Keratinocyte (primary cell): ENCODE measurements at places on chromosomes 6 and 20.

DNA sequence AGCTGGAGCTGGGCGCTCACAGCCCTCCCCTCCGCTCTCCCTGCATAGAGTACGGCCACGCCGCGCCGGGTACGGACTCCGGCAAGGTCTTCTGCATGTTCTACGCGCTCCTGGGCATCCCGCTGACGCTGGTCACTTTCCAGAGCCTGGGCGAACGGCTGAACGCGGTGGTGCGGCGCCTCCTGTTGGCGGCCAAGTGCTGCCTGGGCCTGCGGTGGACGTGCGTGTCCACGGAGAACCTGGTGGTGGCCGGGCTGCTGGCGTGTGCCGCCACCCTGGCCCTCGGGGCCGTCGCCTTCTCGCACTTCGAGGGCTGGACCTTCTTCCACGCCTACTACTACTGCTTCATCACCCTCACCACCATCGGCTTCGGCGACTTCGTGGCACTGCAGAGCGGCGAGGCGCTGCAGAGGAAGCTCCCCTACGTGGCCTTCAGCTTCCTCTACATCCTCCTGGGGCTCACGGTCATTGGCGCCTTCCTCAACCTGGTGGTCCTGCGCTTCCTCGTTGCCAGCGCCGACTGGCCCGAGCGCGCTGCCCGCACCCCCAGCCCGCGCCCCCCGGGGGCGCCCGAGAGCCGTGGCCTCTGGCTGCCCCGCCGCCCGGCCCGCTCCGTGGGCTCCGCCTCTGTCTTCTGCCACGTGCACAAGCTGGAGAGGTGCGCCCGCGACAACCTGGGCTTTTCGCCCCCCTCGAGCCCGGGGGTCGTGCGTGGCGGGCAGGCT lies 4.6 kb downstream of the KCNK15 start:
- no peaks in the 10 kb centered on the region for H3K36me3 ChIP-seq
- H3K27me3 ChIP-seq: peaks cover 64% of the 10 kb centered on the region
- H3K27ac ChIP-seq: no peak overlapping the region
- peaks cover 8% of the 10 kb centered on the region for H3K4me1 ChIP-seq
- no peak overlapping the region for H3K4me3 ChIP-seq

- DNase-seq: no peak
- no peaks in the 10 kb centered on the region for H3K27me3 ChIP-seq
- H3K27ac ChIP-seq: peak overlapping the region; percentile 80
- H3K4me3 ChIP-seq: peak overlapping the region; percentile 24
Observed at GRCh38 chr6:156780962-156781853, 4.0 kb downstream of the ARID1B start.

DNA sequence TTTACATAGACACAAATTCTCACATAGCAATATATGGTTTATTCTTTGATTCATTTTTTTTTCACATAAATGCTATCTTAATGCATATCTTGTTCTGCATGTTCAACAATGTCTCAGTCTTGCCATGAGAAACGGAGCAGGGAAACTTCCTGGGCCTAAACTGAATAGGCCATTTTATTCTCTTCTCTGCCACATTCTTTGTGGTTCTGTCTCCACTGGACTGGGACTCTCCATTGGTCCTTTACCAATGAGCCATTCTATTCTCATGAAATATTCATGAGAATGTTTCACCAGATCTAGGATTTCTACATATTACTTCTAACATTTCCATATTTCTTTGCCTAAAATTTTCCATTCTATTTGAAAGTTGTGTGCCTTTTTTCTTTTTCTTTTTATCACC lies 42.8 kb downstream of the LAMA2 start:
- DNase-seq: no peak
- no peaks in the 10 kb centered on the region for H3K4me1 ChIP-seq
- H3K4me3 ChIP-seq: no peak overlapping the region
- H3K27ac ChIP-seq: no peak overlapping the region

- H3K27ac ChIP-seq: no peak overlapping the region
- H3K4me1 ChIP-seq: peaks cover 22% of the 10 kb centered on the region
- no peaks in the 10 kb centered on the region for H3K27me3 ChIP-seq
- H3K4me3 ChIP-seq: no peak overlapping the region
Observed at GRCh38 chr6:39453241-39453640, 130.7 kb upstream of the KCNK16 start.

DNA sequence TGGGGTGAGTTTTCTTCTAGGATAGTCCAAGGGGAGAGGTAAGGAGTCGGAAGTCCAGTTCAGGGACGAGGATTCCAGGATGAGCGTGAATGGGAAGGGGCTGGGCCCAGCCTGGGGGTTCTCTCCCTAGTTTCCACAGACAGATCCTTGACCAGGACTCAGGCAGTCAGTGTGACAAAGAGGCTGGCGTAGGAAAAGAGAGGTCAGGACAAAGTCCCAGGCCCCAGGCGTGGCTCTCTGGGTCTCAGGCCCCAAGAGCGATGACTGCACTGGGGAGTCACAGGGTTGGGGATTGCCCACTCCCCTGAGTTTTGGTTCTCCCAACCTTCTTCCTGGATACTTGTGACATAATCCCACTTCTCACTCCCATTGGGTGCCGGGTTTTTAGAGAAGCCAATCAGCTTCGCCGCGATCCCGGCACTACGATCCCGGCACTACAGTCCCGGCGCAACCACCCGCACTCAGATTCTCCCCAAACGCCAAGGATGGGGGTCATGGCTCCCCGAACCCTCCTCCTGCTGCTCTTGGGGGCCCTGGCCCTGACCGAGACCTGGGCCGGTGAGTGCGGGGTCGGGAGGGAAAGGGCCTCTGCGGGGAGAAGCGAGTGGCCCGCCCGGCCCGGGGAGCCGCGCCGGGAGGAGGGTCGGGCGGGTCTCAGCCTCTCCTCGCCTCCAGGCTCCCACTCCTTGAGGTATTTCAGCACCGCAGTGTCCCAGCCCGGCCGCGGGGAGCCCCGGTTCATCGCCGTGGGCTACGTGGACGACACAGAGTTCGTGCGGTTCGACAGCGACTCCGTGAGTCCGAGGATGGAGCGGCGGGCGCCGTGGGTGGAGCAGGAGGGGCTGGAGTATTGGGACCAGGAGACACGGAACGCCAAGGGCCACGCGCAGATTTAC lies 46.2 kb upstream of the TRIM26 start:
- peaks cover 1% of the 10 kb centered on the region for H3K36me3 ChIP-seq
- peak overlapping the region; percentile 71 for H3K4me3 ChIP-seq
- peaks cover 14% of the 10 kb centered on the region for H3K4me1 ChIP-seq
- DNase-seq: peak; percentile 30
- H3K27me3 ChIP-seq: peaks cover 21% of the 10 kb centered on the region
- no peak overlapping the region for H3K27ac ChIP-seq

GRCh38 chr20:62507323-62507722 lies 31.5 kb upstream of the GATA5 start:
- no peak overlapping the region for H3K27ac ChIP-seq
- no peak for DNase-seq
- no peaks in the 10 kb centered on the region for H3K36me3 ChIP-seq

- H3K4me3 ChIP-seq: no peak overlapping the region
- H3K27ac ChIP-seq: no peak overlapping the region
- H3K4me1 ChIP-seq: peaks cover 4% of the 10 kb centered on the region
- H3K27me3 ChIP-seq: no peaks in the 10 kb centered on the region
- no peak for DNase-seq
Observed at GRCh38 chr6:83053678-83054077, 12.0 kb downstream of the UBE3D start.

- H3K4me3 ChIP-seq: no peak overlapping the region
- DNase-seq: no peak
- no peaks in the 10 kb centered on the region for H3K27me3 ChIP-seq
- no peaks in the 10 kb centered on the region for H3K36me3 ChIP-seq
Observed at GRCh38 chr6:98308564-98308963, 525.8 kb upstream of the POU3F2 start.

GRCh38 chr6:11209906-11210305 lies 22.6 kb downstream of the NEDD9 start:
- DNase-seq: no peak
- no peaks in the 10 kb centered on the region for H3K36me3 ChIP-seq
- peak overlapping the region; percentile 50 for H3K27ac ChIP-seq
- no peaks in the 10 kb centered on the region for H3K27me3 ChIP-seq

- H3K27ac ChIP-seq: no peak overlapping the region
- no peak overlapping the region for H3K4me3 ChIP-seq
- no peaks in the 10 kb centered on the region for H3K36me3 ChIP-seq
- DNase-seq: no peak
- no peaks in the 10 kb centered on the region for H3K4me1 ChIP-seq
Observed at GRCh38 chr6:167678102-167679101, 148.3 kb upstream of the AFDN start.

GRCh38 chr6:119259027-119259426 lies 90.5 kb downstream of the MAN1A1 start:
- H3K27ac ChIP-seq: no peak overlapping the region
- H3K4me1 ChIP-seq: peaks cover 9% of the 10 kb centered on the region
- H3K36me3 ChIP-seq: no peaks in the 10 kb centered on the region
- no peak for DNase-seq
- H3K4me3 ChIP-seq: no peak overlapping the region
